Articular chondrocyte of knee joint (primary cell): ENCODE measurements at places on chromosomes 11 and 22. TPM values are rescaled to one million over a fixed set of nuclear protein-coding genes. Genes with fewer than 3 reads are reported as not detected.

CDON gene
- total RNA-seq, result 48.3 and 56.1 TPM in 2 replicates

C1QTNF4 gene
- 0.22 and 0.26 TPM in 2 replicates for total RNA-seq

LMO1 gene
- not detected in 2 replicates for total RNA-seq

LRRC4C gene
- total RNA-seq, result under 0.01 and 0.13 TPM in 2 replicates

ZNF215 gene
- 3.4 and 3.9 TPM in 2 replicates for total RNA-seq

CADM1 gene
- 20.4 and 22.9 TPM in 2 replicates for total RNA-seq

APOBEC3H gene
- not detected in 2 replicates for total RNA-seq

TMEM191B gene
- total RNA-seq, result not detected in 2 replicates

SBF1 gene
- total RNA-seq, result 46.3 and 52.2 TPM in 2 replicates

SF1 gene
- 110 and 117 TPM in 2 replicates for total RNA-seq

OR2D2 gene
- 0.78 and 1.2 TPM in 2 replicates for total RNA-seq

IL18 gene
- total RNA-seq, result 0.39 TPM in 1 of 2 replicates, not detected in the other

PLXNB2 gene
- total RNA-seq, result 179 and 192 TPM in 2 replicates

OR4D6 gene
- total RNA-seq, result not detected in 2 replicates

TRIM3 gene
- 13.3 and 13.5 TPM in 2 replicates for total RNA-seq

MUC5AC gene
- total RNA-seq, result not detected in 2 replicates

TRIM48 gene
- not detected in 2 replicates for total RNA-seq

NAALAD2 gene
- total RNA-seq, result 0.22 and 0.26 TPM in 2 replicates

PANX3 gene
- total RNA-seq, result 0.22 TPM in 1 of 2 replicates, not detected in the other

GP1BB gene
- 1.4 and 2.6 TPM in 2 replicates for total RNA-seq

CD3E gene
- total RNA-seq, result not detected in 2 replicates

MMP7 gene
- not detected in 2 replicates for total RNA-seq

MS4A2 gene
- not detected in 2 replicates for total RNA-seq

EHF gene
- under 0.01 TPM in 1 of 2 replicates, not detected in the other for total RNA-seq

KCNQ1OT1 gene
- total RNA-seq, result 6.4 and 8.1 TPM in 2 replicates

SOX6 gene
- 8.4 and 11.6 TPM in 2 replicates for total RNA-seq

SCT gene
- not detected in 2 replicates for total RNA-seq

JAML gene
- not detected in 2 replicates for total RNA-seq

SLC17A6 gene
- total RNA-seq, result not detected in 2 replicates
